Thyroid gland (tissue), 4 donors: ENCODE measurements at places on chromosomes 1 and 21. TPM values are rescaled to one million over a fixed set of nuclear protein-coding genes. Genes with fewer than 3 reads are reported as not detected.

The USP21 gene
- total RNA-seq = 21.2 TPM

DNA sequence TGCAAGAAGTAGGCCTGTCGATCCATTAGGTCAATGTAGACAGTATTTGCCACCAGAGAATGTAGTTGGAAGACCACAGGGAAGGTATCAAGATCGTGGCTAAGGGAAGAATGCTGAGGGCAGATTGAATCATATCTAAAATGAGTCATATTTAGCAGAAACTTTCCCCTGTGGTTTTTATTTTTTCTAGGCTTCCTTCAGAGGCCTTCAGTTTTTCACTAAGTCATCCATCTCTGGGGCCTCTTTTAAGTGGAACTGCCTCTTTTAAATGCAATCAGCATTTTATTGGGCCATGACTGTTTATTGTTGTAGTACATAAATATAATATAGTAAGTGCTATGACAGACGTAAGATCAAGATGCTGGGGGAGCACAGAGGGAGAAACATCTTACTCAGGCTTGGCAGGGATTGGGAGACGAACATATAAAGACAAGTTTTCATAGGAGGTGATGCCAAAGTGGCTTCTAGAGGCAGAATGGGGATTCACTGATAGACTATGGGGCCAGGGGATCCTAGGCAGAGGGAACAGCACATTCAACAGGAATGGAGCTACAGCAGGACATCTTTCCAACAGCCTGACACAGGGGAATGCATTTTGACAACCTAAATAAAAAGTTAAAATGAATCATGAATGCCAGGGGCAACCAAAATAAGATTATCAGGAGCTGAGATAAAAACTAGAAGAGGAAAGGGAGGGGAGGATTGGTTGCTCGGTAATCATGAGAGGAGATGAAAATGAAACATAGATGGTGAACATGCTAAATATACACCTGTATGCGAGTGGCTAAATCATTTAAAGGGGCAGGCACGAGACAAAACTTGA, 20.1 kb downstream of the UBE2U start:
- no peaks in the 10 kb centered on the region for H3K36me3 ChIP-seq
- DNase-seq = no peak
- no peaks in the 10 kb centered on the region for H3K27me3 ChIP-seq
- H3K4me3 ChIP-seq = no peak overlapping the region

GRCh38 chr1:241250465-241250864, 106.5 kb downstream of the RGS7 start:
- H3K36me3 ChIP-seq = no peaks in the 10 kb centered on the region
- DNase-seq = no peak
- no peak overlapping the region for H3K4me3 ChIP-seq
- no peak overlapping the region for H3K27ac ChIP-seq
- no peaks in the 10 kb centered on the region for H3K4me1 ChIP-seq

GRCh38 chr1:193660428-193660827, 474.0 kb upstream of the B3GALT2 start:
- DNase-seq = peak; percentile 33
- no peaks in the 10 kb centered on the region for H3K27me3 ChIP-seq
- no peak overlapping the region for H3K4me3 ChIP-seq
- H3K27ac ChIP-seq = peak overlapping the region; percentile 88
- H3K4me1 ChIP-seq = peaks cover 38% of the 10 kb centered on the region
- no peaks in the 10 kb centered on the region for H3K36me3 ChIP-seq

DNA sequence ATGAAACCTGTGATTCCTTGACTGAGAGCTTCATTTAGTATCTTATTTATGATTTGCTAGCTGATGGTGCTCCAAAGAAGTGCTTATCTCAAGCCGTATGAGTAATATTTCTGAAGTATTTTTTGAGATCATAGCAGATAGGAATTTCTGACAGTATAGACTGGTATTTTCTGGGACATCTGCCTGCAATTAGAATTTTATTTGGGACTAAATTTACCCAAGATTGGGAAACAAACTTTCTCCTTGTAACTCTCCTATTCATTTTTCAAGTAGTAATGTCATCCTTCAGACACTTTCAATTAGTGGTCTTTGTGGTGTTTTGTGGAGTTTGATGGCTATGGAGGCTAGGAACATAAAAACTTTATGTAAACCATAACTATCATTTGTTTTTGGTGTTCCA, 597.2 kb upstream of the ZP4 start:
- no peak overlapping the region for H3K4me3 ChIP-seq
- H3K27ac ChIP-seq = no peak overlapping the region

The G0S2 gene
- 43.7 TPM for total RNA-seq

DNA sequence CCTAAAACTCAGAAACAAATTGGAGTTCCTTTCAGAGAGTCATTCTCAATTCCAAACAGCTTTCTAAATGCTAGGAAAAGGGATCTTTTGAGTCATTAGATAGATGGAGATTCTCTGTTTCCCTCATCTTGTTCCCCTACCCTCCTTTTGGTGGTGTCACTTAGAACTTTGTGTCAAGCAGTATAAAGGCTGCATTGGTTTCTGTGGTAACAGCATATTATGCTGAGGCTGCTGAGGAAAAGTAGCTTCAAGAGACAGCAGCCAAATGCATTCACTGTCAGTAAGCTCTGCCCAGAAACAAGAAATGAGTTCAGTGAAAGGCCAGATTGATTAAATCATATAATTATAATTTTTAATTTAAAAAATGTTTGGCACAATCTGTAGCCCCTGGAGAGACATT, 144.1 kb downstream of the LRRC40 start:
- no peaks in the 10 kb centered on the region for H3K27me3 ChIP-seq
- H3K36me3 ChIP-seq = no peaks in the 10 kb centered on the region
- H3K4me3 ChIP-seq = no peak overlapping the region

- no peak overlapping the region for H3K27ac ChIP-seq
- no peaks in the 10 kb centered on the region for H3K27me3 ChIP-seq
- no peak for DNase-seq
- H3K4me3 ChIP-seq = no peak overlapping the region
- H3K4me1 ChIP-seq = no peaks in the 10 kb centered on the region
Observed at GRCh38 chr1:206930210-206930798, 8.6 kb upstream of the FCMR start.

DNA sequence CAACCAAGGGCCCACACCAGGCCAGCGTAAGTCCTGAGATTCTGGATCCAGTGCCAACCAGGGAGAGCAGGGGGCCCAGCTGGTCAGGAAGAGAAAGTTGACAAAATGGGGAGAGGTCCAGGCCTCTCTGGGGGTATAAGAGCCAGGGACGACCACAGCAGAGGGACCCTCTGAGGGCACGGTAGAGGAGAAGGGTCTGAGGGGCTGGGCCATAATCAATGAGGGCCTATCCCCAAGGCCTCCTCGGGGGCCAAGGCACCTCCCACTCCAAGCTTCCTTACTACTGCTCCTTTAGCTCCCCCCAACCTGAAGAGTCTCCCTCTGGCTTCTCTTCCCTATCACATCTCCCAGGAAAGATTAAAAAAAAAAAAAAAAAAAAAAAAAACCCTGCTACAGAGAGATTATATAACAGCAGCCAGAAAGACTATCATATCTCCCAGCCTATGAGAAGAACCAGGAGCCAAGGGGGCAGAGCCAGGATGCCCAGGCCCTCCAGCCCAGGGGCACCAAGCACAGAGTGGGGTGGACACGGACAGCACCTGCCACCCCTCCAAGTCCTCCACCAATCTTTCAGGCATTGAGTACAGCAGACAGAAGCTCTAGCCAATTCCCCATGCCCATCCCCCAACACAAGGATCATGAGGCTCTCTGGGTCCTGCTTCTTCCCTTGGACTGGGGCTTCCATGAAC, 2.7 kb downstream of the MEF2D start:
- H3K27me3 ChIP-seq = no peaks in the 10 kb centered on the region
- H3K4me3 ChIP-seq = peak overlapping the region; percentile 98
- H3K27ac ChIP-seq = peak overlapping the region; percentile 100
- H3K4me1 ChIP-seq = peaks cover 69% of the 10 kb centered on the region

- no peak for DNase-seq
- no peaks in the 10 kb centered on the region for H3K27me3 ChIP-seq
- no peak overlapping the region for H3K4me3 ChIP-seq
- H3K27ac ChIP-seq = no peak overlapping the region
Observed at GRCh38 chr1:205224736-205225135, 3.0 kb upstream of the TMCC2 start.

DNA sequence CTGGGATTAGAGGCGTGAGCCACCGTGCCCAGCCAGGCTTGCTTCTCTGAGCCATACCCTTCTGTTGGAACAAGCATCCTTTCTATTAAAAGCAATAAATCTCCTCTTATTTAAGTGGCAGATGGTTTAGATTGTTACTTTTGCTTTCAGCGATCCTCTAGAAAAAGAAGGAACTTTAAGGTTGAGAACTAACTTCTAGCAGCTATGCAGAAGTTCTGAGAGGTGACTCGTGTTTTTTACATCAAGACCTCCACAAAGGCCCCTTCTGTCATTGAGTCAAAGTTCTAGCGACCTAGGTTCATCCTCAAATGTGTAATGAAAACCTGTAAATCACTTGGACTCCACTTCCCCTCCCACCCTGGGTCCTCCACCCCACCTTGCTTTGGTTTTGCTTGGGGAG, 30.8 kb downstream of the PLEKHO1 start:
- no peak overlapping the region for H3K4me3 ChIP-seq
- no peak for DNase-seq
- no peaks in the 10 kb centered on the region for H3K27me3 ChIP-seq
- no peak overlapping the region for H3K27ac ChIP-seq
- peaks cover 12% of the 10 kb centered on the region for H3K4me1 ChIP-seq

DNA sequence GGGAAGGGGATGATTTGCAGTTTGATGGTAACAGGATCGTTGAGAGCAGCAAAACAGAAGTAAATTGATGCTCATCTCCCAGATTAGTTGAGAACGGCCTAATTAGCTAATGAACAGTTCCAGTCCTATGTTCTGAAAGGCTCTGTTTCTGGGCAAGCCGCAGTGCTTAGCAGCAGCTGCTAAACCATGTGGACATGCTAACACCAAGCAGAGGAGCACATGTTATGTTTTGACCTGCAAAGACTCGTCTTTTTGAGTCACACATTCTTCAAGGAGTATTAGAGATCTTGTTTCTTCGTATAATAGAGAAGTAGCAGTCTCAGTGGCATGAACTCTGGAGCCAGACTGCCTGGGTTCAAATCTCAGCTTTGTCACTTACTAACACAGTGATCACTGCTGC, 58.1 kb downstream of the CACNA1E start:
- no peaks in the 10 kb centered on the region for H3K4me1 ChIP-seq
- H3K27ac ChIP-seq = no peak overlapping the region
- DNase-seq = no peak
- no peak overlapping the region for H3K4me3 ChIP-seq
- no peaks in the 10 kb centered on the region for H3K36me3 ChIP-seq

- H3K36me3 ChIP-seq = no peaks in the 10 kb centered on the region
- no peak overlapping the region for H3K27ac ChIP-seq
- H3K4me1 ChIP-seq = no peaks in the 10 kb centered on the region
- no peaks in the 10 kb centered on the region for H3K27me3 ChIP-seq
Observed at GRCh38 chr1:9164532-9164900, 35.6 kb upstream of the GPR157 start.

DNA sequence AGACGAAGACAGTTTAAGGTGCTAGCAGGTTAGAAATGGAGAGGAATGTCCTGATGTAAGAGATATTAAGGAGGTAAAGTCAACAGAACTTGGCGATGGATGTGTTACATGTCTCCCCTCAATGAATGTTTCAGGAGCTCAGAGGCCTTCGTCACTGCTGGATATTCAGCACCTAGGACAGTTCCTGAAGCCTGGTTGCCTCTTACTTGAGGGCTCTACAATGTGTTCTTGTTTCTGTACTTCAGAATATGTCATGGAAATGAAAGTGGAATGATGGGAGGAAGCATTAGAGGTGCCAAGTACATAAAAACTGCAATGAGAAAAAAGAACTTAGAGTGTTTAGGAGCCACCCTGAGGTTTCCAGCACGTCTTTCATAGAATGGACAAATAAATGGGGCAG, 17.7 kb downstream of the TNR start:
- no peak overlapping the region for H3K4me3 ChIP-seq
- H3K36me3 ChIP-seq = no peaks in the 10 kb centered on the region
- no peak overlapping the region for H3K27ac ChIP-seq
- no peaks in the 10 kb centered on the region for H3K27me3 ChIP-seq
- no peak for DNase-seq

GRCh38 chr1:62288224-62288623, 31.0 kb downstream of the KANK4 start:
- H3K4me3 ChIP-seq = no peak overlapping the region
- H3K27me3 ChIP-seq = no peaks in the 10 kb centered on the region
- peaks cover 14% of the 10 kb centered on the region for H3K4me1 ChIP-seq
- H3K27ac ChIP-seq = no peak overlapping the region
- no peak for DNase-seq
- H3K36me3 ChIP-seq = no peaks in the 10 kb centered on the region

The CPT2 gene
- 23.4 TPM for total RNA-seq

GRCh38 chr1:18805925-18806849, 53.3 kb downstream of the TAS1R2 start:
- H3K4me3 ChIP-seq = no peak overlapping the region
- H3K27me3 ChIP-seq = no peaks in the 10 kb centered on the region
- H3K4me1 ChIP-seq = no peaks in the 10 kb centered on the region
- no peaks in the 10 kb centered on the region for H3K36me3 ChIP-seq

The ELF3 gene
- total RNA-seq = 16.8 TPM

DNA sequence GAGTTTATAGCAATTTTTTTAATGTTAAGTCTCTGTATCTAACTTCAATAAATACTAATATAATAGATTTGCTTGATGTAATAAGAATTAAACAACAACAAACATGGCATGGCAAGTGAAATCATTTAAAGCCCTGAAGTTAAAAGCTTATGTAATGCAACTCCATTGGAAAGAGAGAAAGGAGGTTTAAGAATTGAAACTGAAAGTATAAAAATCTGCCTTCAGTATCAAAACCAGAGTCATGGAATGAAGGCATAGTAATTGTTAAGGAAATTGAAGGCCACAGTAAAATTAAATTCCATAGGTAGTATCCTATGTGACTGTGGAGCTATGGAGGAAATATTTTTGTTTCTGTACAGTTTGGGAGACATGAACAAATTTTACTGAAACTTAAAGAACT, 55.1 kb downstream of the PRDX6 start:
- H3K27me3 ChIP-seq = no peaks in the 10 kb centered on the region
- H3K4me3 ChIP-seq = no peak overlapping the region
- H3K27ac ChIP-seq = no peak overlapping the region
- no peak for DNase-seq

GRCh38 chr1:54220004-54220811, 20.2 kb downstream of the MRPL37 start:
- H3K27ac ChIP-seq = peak overlapping the region; percentile 7
- peaks cover 31% of the 10 kb centered on the region for H3K36me3 ChIP-seq
- peak; percentile 54 for DNase-seq
- H3K27me3 ChIP-seq = no peaks in the 10 kb centered on the region

- no peaks in the 10 kb centered on the region for H3K27me3 ChIP-seq
- peak overlapping the region; percentile 6 for H3K27ac ChIP-seq
- H3K36me3 ChIP-seq = no peaks in the 10 kb centered on the region
- H3K4me3 ChIP-seq = no peak overlapping the region
- H3K4me1 ChIP-seq = peaks cover 25% of the 10 kb centered on the region
- DNase-seq = peak; percentile 58
Observed at GRCh38 chr1:206496131-206496793, 11.1 kb upstream of the RASSF5 start.
